HEK293T (cell line): ENCODE measurements at places on chromosomes 3 and 15.

DNA sequence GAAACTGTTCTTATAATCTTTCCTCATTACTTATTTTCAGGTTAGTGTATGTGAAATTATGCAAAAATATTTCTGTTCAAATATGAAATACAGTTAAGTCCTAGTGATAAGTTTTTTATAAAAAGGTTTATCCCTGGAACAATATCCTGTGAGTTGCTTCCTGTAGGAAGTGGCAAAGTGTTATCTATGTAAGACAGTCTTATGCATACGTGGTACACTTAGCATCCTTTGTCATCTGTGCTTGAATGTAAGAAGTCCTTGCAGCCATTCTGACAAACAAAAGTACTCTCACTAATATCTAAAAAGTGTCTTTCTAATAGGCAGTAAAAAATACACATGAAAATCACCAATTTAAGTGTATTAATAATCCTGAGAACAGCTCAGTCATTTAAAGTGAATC lies 372.5 kb upstream of the BCHE start:
- DNase-seq: no peak

DNA sequence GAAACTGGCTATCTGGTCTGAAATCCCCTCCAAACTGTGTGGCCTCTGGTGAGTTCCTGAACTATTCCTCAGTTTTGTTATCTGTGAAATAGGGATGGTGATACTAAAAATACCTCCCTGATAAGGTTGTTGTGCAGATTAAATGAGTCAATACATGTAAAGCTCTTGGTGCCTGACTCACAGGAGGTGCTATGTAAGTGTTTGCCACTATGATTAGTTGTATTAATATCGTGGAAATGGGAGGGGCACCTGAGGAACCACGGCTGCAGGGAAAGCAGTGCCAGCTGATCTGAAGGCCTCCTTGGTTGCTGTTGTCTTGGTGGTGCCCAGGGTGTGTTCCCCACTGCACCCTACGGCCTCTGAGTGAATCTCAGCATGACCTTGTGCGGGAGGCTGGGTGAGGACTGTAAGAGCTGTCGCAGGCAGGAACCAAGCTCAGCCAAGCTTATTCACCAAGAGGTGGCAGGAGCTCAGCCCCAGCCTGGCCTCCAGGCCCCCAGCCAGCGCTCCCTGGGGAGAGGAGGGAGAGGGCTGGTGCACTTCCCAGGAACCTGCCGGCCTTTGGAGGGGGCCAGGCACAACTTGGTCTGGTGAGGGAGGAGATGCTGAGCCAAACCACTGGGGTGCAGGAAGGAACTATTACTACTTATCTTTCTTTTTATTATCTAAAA lies 44.8 kb upstream of the CCDC174 start:
- DNase-seq: no peak

- DNase-seq: no peak
These were observed 63.3 kb upstream of the STRIT1 start for GRCh38 chr3:155356594-155357370.

GRCh38 chr3:177725165-177725564 lies 527.9 kb upstream of the TBL1XR1 start:
- DNase-seq: no peak

GRCh38 chr3:127214975-127215374 lies 22.0 kb downstream of the PRR23E start:
- DNase-seq: no peak
